Tibial nerve (tissue), 4 donors: ENCODE measurements at places on chromosomes 12 and 14. TPM values are rescaled to one million over a fixed set of nuclear protein-coding genes. Genes with fewer than 3 reads are reported as not detected.

The LBHD2 gene
- total RNA-seq: not detected

DNA sequence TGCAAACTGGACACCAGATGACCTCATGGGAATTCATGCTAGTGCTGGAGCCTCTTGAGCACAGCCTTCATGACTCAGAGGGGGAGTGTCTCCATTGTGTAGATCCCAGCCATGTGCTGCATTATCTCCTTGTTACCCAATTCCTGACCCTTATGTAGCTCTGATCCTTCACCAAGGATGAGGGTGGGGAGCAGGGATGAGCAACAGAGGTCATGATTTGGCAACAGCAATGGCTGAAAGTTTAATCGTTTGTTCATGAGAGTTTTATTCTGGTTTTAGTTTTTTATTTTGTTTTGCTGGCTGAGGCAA is 9.5 kb upstream of the BDKRB1 start:
- H3K36me3 ChIP-seq: peaks cover 8% of the 10 kb centered on the region
- H3K27ac ChIP-seq: no peak overlapping the region
- H3K27me3 ChIP-seq: no peaks in the 10 kb centered on the region
- H3K4me1 ChIP-seq: no peaks in the 10 kb centered on the region
- DNase-seq: no peak

GRCh38 chr12:46470975-46471374 is 98.4 kb upstream of the SLC38A2 start:
- H3K4me1 ChIP-seq: peaks cover 29% of the 10 kb centered on the region
- no peaks in the 10 kb centered on the region for H3K36me3 ChIP-seq
- no peak overlapping the region for H3K27ac ChIP-seq
- no peaks in the 10 kb centered on the region for H3K27me3 ChIP-seq

DNA sequence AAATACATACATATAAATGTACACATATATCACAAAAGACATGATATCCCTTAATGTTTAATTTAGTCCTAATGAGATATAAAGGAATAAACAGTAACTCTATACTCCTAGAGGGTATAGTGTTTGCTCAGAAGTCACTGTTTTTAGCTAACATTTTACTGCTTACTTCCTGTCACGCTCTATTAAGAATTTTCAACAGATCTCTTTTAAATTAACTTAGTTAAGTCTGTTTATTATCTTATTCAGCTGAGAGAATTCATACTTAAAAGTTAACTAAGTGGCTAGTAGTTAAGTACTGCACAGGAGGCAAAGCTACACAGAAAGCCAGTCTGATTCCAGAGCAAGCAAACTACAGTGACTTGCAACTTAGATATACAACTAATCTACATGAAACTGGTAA is 39.9 kb downstream of the GXYLT1 start:
- no peaks in the 10 kb centered on the region for H3K27me3 ChIP-seq
- no peaks in the 10 kb centered on the region for H3K4me1 ChIP-seq
- H3K27ac ChIP-seq: no peak overlapping the region
- H3K36me3 ChIP-seq: peaks cover 4% of the 10 kb centered on the region

- H3K4me3 ChIP-seq: no peak overlapping the region
- no peaks in the 10 kb centered on the region for H3K36me3 ChIP-seq
- no peaks in the 10 kb centered on the region for H3K27me3 ChIP-seq
- peaks cover 23% of the 10 kb centered on the region for H3K4me1 ChIP-seq
- peak overlapping the region; percentile 56 for H3K27ac ChIP-seq
These were observed 51.4 kb downstream of the VCPKMT start for GRCh38 chr14:50064993-50065392.

DNA sequence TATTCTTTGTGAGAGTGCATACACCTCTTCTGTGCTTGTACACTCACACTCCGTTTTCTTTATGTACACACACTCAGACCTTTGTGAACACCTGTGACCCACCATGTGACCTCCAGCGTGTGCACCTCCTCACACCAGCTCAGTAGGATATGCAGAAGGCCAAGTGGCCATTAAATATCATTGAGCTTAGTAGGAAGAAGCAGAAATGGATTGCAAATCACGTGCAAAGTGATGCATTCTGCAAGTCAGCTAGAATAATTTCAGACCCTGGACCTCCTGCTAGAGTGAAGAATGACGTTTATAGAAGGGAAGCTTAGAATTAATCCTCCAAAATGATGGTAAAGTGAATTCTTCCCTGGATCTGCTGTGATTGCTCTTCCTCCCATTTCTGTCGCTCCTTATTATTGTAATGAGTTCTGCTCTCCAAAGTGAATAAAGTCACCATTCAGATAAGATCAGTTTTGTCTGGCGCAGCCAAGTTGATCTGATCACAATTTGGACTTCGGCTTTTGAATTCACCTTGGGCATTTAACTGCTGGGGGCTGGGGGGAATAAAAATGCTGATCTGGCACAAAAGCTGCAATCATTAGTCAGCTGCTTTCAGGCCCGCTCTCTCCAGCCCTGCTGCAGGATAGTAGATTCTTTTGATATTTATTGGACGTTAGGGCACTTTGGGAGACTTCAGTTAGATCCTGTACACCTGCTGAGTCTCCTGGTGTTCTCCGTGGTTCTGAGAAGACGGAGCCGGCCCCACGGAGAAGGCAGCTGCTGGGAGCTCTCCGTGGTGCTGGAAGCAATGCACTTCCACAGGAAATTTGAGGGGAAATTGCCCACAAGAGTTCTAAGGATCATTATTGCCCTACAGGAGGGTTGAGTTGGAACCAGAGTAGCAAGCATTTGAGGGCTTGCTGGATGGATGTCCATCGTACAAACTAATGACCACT is 12.4 kb upstream of the NRXN3 start:
- DNase-seq: no peak
- no peaks in the 10 kb centered on the region for H3K27me3 ChIP-seq
- no peak overlapping the region for H3K4me3 ChIP-seq
- no peaks in the 10 kb centered on the region for H3K36me3 ChIP-seq

The SMOC1 gene
- 13.8 TPM for total RNA-seq

- no peak overlapping the region for H3K4me3 ChIP-seq
- no peaks in the 10 kb centered on the region for H3K36me3 ChIP-seq
- H3K4me1 ChIP-seq: no peaks in the 10 kb centered on the region
- no peak for DNase-seq
- no peak overlapping the region for H3K27ac ChIP-seq
These were observed 25.4 kb upstream of the CCDC198 start for GRCh38 chr14:57519043-57519442.

GRCh38 chr12:91507754-91508153 is 325.1 kb upstream of the DCN start:
- DNase-seq: no peak
- no peak overlapping the region for H3K27ac ChIP-seq
- no peaks in the 10 kb centered on the region for H3K27me3 ChIP-seq
- peaks cover 12% of the 10 kb centered on the region for H3K4me1 ChIP-seq

GRCh38 chr14:89481196-89481595 is 64.2 kb upstream of the FOXN3 start:
- DNase-seq: peak; percentile 35
- H3K27me3 ChIP-seq: no peaks in the 10 kb centered on the region
- H3K36me3 ChIP-seq: peaks cover 11% of the 10 kb centered on the region
- H3K4me1 ChIP-seq: no peaks in the 10 kb centered on the region
- H3K4me3 ChIP-seq: no peak overlapping the region

GRCh38 chr14:52395728-52396127 is 81.6 kb downstream of the PTGER2 start:
- H3K4me1 ChIP-seq: peaks cover 5% of the 10 kb centered on the region
- no peak for DNase-seq
- H3K4me3 ChIP-seq: no peak overlapping the region

DNA sequence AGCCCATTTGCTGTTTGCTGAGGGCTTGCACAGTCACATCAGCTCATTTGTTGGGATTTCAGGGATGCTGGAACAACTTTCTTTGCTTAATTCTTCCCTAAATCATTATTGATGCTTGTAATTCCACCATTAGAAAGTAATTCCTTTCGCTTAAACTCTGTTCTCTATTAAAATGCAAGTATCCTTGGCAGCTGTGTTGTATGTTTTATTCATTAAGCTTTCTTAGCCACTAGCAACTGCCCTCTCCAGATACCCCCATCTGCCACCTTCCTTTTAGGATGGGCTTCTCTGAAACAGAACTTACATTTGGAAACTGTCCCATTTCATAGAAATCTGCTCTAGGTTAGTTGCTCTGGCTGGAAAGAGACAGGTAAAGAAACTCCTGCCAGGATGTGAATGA is 43.7 kb downstream of the ADCK1 start:
- H3K36me3 ChIP-seq: no peaks in the 10 kb centered on the region
- H3K4me1 ChIP-seq: no peaks in the 10 kb centered on the region
- no peak overlapping the region for H3K27ac ChIP-seq
- H3K4me3 ChIP-seq: no peak overlapping the region
- no peak for DNase-seq

GRCh38 chr12:14284184-14284722 is 81.2 kb upstream of the ATF7IP start:
- no peaks in the 10 kb centered on the region for H3K27me3 ChIP-seq
- peak overlapping the region; percentile 7 for H3K27ac ChIP-seq
- H3K4me3 ChIP-seq: no peak overlapping the region
- no peaks in the 10 kb centered on the region for H3K4me1 ChIP-seq
- H3K36me3 ChIP-seq: no peaks in the 10 kb centered on the region

DNA sequence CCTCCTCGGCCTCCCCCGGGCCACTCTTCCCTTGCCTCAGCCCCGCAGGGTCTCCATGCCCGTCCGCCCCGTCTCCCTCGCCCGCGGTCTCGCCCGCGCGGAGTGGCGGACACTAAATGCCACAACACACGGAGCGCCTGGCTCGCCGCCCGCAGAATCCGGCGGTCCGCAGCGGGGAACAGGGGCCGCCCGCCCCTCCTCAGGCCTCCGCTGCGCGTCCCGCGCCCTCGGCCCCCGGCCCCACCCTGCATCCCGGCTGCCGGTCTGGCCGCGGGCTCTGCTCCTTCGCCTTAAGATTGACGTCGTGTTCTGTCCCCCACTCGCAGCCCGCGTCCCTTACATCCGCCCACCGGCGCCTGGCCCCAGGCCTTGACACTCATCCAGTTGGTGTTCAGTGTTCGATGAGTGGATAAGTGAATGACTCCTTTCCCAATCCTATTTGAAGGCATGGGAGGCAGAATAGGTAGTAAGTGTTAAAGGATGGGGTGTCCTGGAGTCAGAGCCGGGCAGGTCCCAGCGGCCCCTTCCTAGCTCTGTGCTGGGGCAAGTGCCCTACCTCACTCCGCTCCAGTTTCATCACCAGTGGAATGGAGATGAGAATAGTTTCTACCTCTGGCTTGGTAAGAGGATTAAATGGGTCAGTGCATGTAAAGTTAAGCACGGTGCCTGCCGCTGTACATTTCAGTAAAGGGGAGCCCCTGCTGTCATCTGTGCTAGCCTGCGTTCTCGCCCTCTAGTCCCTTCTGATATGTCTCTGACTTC is 622 bp downstream of the TECPR2 start:
- peak overlapping the region; percentile 94 for H3K27ac ChIP-seq
- H3K36me3 ChIP-seq: peaks cover 1% of the 10 kb centered on the region
- H3K27me3 ChIP-seq: no peaks in the 10 kb centered on the region
- peaks cover 22% of the 10 kb centered on the region for H3K4me1 ChIP-seq
- H3K4me3 ChIP-seq: peak overlapping the region; percentile 96

DNA sequence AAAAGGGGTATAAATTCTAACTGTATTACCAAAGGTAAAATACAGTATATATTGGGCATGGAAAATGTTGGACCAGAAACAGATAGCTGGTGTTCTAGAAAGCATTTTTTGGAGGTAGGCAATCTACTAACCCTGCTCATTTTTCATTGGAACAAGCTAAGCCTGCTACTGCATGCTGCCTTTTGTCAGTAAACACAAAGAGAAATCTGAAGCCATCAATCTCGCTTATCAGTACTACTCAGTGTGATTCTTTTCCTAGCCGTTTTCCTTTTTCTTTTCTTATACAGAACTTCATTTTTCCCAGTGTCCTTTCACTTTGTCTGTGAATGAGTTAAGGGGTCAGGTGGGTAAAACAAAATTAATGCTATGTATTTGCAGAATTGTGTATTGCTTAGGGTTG is 312.3 kb downstream of the NPAS3 start:
- DNase-seq: no peak
- H3K27ac ChIP-seq: no peak overlapping the region
- no peaks in the 10 kb centered on the region for H3K36me3 ChIP-seq

- no peaks in the 10 kb centered on the region for H3K36me3 ChIP-seq
- H3K27me3 ChIP-seq: no peaks in the 10 kb centered on the region
- DNase-seq: no peak
- no peak overlapping the region for H3K27ac ChIP-seq
- H3K4me1 ChIP-seq: no peaks in the 10 kb centered on the region
- no peak overlapping the region for H3K4me3 ChIP-seq
These were observed 20.8 kb downstream of the PAPLN start for GRCh38 chr14:73258076-73258475.

GRCh38 chr12:48601013-48601756 is 31.3 kb upstream of the LALBA start:
- no peak overlapping the region for H3K4me3 ChIP-seq
- H3K27me3 ChIP-seq: no peaks in the 10 kb centered on the region
- H3K27ac ChIP-seq: no peak overlapping the region
- H3K4me1 ChIP-seq: no peaks in the 10 kb centered on the region
- DNase-seq: no peak

The SLC35F4 gene
- total RNA-seq: not detected

- no peak overlapping the region for H3K27ac ChIP-seq
- no peak for DNase-seq
- no peaks in the 10 kb centered on the region for H3K4me1 ChIP-seq
- H3K27me3 ChIP-seq: no peaks in the 10 kb centered on the region
- H3K4me3 ChIP-seq: no peak overlapping the region
These were observed 121.9 kb downstream of the ESRRB start for GRCh38 chr14:76497550-76498462.

DNA sequence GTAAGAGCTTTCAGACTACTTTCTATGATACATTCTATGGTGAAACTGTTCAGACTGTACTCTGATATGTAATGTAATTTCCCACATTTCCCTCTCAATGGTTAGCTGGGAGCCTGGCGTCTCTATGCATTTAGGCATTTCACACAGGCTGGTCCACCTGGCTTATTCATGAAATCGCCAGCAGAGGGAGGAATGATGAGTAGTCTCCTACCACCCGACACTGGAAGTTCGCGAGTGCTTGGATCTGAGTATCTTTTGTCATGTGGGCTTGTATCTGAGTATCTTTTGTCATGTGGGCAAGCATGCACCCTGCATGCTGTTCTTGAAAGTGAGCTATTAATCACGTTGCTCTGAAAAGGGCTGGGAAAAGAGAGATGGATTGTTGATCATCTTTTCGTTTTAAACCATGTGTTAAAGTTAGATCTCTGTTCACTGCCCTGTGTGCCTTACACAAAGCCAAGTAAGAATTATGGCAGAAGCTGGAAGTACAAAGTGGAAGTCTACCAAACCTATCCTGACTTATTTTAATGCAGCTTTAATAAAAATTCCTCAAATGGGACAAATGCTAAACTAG is 235.0 kb downstream of the ATP23 start:
- H3K27me3 ChIP-seq: no peaks in the 10 kb centered on the region
- DNase-seq: peak; percentile 8
- H3K36me3 ChIP-seq: no peaks in the 10 kb centered on the region
- no peak overlapping the region for H3K4me3 ChIP-seq

GRCh38 chr12:25083211-25083610 is 111.7 kb downstream of the DNAI7 start:
- no peaks in the 10 kb centered on the region for H3K4me1 ChIP-seq
- no peak overlapping the region for H3K27ac ChIP-seq
- no peak overlapping the region for H3K4me3 ChIP-seq
- H3K27me3 ChIP-seq: no peaks in the 10 kb centered on the region

The RAB21 gene
- 20.8 TPM for total RNA-seq

- no peaks in the 10 kb centered on the region for H3K36me3 ChIP-seq
- H3K4me3 ChIP-seq: no peak overlapping the region
- H3K27me3 ChIP-seq: no peaks in the 10 kb centered on the region
- peak overlapping the region; percentile 2 for H3K27ac ChIP-seq
These were observed 18.4 kb downstream of the FAR2 start for GRCh38 chr12:29167445-29167844.
